GM03348 (cell line): ENCODE measurements at places on chromosomes 4 and X.

- DNase-seq: no peak
Observed at GRCh38 chr4:1305781-1306455, 16.2 kb downstream of the MAEA start.

GRCh38 chr4:3294401-3295241 is 1.8 kb downstream of the RGS12 start:
- DNase-seq: no peak

GRCh38 chrX:136889269-136889668 is 8.7 kb upstream of the RBMX start:
- DNase-seq: no peak

GRCh38 chrX:17098516-17099247 is 152.2 kb downstream of the REPS2 start:
- DNase-seq: no peak

- DNase-seq: peak; percentile 22
Observed at GRCh38 chrX:38192007-38192810, 28.5 kb downstream of the SRPX start.

DNA sequence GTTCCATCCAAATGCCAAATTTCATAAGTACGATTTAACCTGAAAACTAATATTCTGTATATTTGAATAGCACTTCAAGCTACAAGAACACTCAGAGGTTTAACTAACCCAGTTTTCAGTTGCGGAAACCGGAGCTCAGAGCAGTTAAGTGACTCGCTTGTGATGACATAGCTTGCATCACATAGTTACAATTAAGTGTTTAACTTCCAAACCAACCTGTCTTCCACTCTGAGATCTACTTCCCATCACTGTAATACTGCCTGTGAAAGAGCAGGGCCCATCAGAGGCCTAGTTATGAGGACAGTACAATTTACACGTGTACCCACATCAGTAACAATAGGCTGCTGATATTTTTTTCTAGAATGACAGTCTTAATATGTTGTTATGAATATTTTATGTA is 120.3 kb downstream of the MAD2L1 start:
- no peak for DNase-seq

DNA sequence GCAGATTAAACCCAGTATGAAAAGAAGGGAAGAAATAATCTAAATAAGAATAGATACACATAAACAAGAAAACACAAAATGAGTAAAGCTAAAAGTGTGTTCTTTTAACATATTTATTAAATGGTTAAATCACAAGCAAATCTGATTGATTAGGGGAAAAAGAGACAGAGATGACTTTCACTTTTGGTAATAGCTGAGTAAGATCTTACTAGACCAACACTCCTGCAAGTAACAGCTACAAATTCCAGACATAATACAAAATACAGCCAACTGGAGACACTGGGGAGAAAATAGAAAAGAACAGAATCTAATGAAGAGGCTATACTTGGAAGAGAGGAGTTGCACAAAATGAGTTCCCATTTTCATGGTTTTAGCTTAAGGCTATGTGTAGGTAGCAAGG is 33.5 kb downstream of the OR13H1 start:
- no peak for DNase-seq

- no peak for DNase-seq
Observed at GRCh38 chr4:138952411-138952810, 63.2 kb upstream of the NOCT start.

- no peak for DNase-seq
Observed at GRCh38 chrX:85029043-85029442, 25.4 kb downstream of the APOOL start.

GRCh38 chr4:169090484-169091215 is 80.6 kb upstream of the CBR4 start:
- DNase-seq: no peak
